Activated CD8-positive, alpha-beta T cell treated with anti-CD3 and anti-CD28 coated beads for 36 hours (primary cell): ENCODE measurements at places on chromosomes 7 and 10. TPM values are rescaled to one million over a fixed set of nuclear protein-coding genes. Genes with fewer than 3 reads are reported as not detected.

GRCh38 chr10:33249659-33250345 lies 84.7 kb downstream of the NRP1 start:
- DNase-seq = no peak

DNA sequence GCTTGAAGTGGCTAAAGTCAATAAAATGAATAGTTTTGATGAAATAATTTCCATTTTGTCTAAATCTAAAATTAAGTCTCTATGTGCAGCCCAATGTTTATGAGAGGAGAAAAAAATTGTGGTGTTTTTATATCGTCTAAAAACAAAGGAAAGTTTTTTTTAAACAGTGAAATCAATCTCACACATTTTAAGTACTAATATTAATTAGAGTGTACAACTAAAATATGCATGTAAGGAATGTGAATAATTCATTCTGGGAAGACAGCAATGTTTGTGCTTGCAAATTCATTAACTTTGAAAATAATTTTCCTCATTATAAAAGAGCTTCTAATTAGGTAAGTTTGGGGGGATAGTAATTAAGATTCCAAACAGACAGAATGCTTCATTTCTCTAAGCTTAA lies at the start of gene NPVF:
NPVF (minus strand) TSS at position 101 of the 400 bp plus-strand sequence; CDS start at position 54, 47 bp downstream.
- DNase-seq = no peak

DNA sequence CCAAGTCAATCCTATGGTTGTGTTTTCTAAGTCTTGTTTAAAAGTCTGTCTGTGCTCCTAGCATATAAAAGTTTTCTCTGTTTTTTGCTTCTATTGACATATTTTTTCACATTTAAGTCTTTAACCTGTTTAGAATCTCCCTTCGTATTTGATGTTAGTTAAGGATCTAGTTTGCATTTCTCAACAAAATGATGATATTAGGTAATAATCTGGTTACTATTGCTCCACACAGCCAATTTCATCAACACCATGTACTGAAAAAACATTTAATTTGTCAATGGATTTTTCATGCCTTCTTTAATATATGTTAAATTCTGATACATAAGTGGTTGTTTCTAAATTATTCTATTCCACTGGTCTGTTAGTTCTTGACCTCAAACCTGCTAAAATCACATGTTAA lies 17.5 kb upstream of the TSGA13 start:
- no peak for DNase-seq

THSD7A gene
- total RNA-seq = not detected
